Urinary bladder (tissue), 4 donors: ENCODE measurements at places on chromosomes 4 and X.

DNA sequence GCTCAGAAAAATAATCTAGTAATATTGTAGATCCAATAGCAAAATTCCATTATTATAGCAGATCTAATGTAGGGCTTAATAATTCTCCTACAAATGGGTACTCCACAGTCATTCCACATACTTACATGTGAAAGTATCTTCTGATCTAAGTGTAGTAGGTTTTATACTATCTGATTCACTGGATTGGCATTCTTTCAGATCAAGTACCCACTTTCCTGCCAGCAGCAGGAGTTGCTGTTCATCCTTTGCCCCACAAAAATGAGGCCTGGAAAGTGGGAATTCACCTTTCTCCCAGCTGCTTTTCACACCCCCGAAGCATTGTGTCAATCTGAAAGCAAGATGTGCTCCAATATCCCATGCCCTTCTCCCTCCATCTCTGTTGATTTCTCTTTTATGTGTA lies 77.1 kb upstream of the RXFP1 start:
- DNase-seq = no peak

DNA sequence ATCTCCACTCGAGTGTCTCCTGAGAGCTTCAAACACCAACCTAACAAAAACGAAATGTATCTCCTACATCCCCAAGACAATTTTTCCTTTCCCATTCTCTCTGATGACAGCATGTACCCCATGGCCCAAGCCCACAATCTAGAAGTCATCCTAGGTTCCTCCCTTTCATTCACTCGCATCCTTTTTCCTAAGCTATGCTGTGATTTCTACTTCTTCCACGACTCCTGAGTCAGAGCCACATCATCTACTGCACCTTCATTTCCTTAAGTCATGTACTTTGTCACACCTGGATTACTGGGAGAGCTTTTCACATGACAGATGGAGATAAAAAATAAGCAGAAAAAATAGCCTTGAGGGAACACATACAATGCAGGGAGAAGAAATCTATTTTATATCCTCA lies 20.1 kb downstream of the C4orf36 start:
- no peak for DNase-seq

DNA sequence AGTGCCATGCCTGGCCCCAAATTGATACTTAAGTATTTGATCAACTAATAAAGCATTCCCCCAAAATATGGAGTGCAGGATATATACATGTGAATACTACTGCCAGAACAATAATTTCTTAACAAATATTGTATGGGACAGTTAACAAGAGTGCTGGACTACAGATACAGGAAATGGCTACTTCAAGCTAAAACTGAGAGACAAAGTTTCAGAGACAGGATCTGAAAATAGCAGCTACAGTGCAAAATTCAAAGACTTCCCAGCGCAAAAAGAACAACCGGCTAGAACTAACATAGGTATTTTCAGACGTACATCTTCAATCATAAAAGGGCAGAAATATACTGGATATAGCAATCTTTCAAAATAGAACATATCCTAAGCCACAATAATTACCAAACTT lies 6.3 kb downstream of the ATRX start:
- no peak for DNase-seq

DNA sequence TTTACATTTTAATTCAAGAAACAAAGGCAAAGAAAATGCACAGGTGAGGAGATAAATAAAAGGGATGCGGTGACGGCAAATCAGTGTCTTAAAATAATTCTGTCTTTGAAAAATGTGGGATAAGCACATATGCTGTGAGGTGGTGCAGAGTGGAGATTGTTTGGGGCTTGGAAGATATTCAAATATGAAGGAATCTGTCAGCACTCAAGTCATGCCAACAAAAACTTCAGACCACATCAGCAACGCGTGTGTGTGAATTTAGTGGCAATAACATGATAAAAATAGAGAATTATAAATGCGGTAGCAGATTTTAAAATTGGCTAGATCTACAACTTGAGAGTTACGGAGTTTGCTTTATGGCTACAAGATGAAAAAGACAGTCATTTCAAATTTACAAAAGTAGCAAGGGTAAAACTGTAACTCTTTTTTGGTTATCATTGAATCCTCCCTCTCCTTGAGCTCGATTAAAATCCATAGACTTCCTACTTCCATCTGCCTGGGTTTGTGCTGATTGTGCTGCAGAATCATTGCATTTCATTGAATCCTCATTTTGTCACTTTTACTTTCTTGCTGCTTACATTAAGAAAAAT lies 71.5 kb upstream of the VCX2 start:
- DNase-seq = no peak

GRCh38 chr4:5710961-5711478 lies at the start of gene EVC:
TSS of gene EVC (plus strand) at chr4:5711201. CDS start at chr4:5711381, 180 bp downstream.
- peak; percentile 65 for DNase-seq

DNA sequence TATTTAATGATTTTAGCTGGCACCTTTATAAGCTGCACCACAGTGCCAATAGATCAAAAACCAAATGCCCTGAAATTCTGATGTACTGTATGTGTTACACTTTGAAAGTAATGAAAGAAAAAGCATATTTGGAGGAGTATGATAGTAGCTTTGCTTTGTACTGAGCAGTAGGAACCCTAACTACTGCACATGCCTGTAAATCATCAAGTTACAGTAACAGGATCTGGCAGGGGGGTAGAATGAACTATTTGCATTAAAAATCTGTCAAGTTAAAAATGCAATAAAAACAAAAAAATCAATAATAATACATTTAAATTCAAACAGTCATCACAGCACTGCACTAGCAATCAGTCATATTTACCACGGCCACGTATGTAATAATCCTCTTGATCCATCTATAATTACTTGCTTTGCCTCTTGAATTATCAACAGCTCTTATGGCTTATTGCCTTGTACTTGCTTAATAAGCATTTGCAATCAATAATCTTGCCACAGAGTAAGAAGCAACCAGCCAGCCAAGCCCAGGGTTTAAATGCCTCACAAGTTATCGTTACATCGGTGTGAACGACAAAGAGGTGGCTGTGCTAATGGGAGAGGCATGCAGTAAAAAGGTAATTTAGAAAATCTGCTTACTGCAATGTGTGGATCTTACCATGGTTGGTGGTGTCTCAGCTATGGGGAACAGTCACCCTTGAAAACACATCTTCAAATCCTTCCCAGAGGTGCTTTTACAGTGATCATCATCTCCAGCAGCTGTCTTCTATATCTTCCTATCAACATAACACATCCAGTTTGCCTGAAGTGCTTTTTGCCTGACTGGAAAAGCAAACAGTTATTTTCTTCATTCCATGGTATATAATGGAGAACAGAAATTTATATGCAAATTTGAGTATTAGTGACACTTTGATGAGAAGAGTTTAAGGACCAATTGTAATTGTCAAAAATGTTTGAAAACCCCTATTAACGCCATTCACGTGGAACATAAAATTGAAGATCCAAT lies 1812.1 kb upstream of the ADGRL3 start:
- DNase-seq = no peak

DNA sequence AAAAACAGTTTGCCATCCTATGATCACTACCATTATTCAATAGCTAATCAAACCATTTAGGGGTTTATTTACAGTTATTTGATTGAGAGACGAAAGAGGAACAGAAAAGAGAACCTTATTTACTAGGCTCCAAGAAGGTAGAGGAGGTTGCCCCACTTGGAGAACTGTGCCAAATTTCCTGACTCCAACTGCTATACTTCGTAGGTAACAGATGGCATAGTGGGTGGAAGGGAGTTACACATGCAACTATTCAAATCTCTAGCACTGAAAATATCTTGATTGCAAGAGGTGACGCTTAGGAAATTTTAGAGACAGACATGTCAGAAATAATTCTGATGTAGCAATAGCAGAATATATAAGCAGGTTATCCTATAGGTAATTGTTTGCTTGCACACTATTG lies 38.0 kb upstream of the TMPRSS11F start:
- no peak for DNase-seq

DNA sequence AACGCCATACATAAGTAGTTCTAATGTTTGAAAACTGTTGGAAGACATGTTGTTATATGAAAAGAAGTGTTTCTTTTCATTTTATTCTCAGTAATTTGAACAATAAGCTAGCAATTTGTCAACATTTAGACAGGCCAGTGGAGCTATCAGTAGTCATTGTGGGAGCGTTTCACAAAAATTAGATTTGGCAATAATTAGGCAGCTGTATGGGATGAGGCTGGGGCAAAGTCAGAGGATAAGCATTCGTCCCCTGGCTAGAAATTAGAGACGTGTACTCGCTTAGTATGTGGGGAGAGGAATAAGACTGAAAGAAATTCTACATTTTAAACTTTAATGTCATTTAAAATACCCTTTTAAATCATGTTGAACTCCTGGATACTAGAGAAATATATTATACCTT lies 70.6 kb downstream of the TMEM144 start:
- no peak for DNase-seq

DNA sequence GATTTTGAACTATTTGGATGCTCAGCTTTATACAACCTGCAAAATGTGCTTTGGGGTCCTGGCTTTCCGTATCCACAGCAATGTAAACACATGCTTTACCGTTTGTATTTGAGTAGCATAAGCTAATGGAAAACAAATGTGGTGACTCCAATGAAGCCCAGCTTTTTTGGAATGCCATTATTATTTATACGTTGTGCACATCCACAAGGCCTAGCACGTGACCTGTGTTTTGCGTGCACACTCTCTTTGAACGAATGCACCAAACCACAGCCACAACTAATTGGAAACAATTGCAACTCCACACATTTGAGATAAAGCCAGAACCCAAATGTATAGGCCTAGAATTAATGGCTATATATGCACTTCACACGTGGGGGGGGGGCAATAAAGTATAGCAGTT lies 189.5 kb upstream of the GPC4 start:
- no peak for DNase-seq

DNA sequence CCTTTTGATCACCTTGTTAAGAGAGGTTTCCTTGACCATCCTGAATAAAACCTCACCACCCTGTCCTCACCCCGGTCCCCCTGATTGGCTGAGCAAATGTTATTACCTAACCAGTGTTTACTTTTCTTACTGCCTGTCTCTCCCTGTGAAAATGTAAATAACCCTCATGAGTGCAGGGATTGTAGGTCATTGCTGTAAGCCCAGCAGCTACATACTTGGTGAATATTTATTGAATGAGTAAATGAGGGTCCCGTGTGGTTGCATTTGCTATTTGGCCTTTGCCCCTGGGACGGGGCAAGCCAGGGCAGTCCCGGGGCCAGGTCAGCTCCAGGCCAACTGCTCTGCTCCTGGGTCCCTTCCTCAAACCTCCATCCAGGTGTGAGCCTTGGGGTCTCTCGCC lies 55.5 kb upstream of the CLCN4 start:
- DNase-seq = no peak

- no peak for DNase-seq
Measured at GRCh38 chr4:105946771-105947170, 51.5 kb downstream of the NPNT start.

GRCh38 chrX:39445336-39445735 lies 644.1 kb downstream of the MID1IP1 start:
- no peak for DNase-seq

DNA sequence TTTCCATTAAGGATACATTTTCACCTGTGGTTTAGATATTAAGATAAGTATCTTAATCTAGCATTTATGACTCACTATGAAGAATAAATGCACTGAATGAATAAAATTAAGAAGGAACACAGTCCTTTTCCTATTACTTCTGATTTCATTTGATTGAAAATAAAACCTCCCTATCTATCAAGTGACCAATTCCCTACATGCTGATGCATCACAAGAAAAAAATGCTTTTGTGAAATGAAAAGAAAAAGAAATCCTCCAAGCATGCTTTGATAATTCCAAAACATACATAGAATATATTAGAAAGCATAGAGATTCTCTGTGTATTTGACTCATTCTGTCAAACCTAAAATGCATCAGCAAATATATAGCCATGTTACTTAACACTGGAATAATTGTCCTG lies 37.1 kb downstream of the PCDH10 start:
- no peak for DNase-seq

GRCh38 chr4:40908702-40909362 lies 159.1 kb downstream of the NSUN7 start:
- DNase-seq = no peak

DNA sequence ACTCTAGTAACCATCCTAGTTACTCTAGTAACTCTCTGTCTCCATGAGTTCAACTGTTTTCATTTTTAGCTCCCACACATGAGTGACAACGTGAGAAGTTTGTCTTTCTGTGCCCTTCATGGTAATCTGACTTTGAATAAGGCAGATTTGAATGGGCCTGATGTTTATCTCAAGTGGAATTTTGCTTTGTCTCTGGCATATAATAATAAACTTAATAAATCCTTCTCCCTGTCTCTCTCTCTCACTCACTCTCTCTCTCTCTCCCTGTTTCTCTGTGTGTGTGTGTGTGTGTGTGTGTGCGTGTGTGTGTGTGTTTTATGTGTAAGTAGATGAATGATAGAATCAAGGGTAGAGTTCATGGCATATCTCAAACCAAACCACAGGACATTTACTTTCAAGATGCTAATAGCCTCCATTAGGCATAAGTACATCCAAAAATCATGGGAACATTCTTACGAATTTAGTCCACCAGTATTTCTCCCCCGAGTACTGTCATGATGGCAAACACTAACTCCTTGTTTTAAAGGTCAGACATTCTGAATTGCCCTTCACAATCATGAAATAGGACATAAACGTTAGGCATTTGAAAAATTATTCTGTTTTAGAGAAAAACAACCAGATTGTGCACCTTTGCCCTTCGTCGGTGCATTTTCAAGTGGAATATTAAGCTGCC lies 193.1 kb downstream of the SPATA18 start:
- DNase-seq = no peak

DNA sequence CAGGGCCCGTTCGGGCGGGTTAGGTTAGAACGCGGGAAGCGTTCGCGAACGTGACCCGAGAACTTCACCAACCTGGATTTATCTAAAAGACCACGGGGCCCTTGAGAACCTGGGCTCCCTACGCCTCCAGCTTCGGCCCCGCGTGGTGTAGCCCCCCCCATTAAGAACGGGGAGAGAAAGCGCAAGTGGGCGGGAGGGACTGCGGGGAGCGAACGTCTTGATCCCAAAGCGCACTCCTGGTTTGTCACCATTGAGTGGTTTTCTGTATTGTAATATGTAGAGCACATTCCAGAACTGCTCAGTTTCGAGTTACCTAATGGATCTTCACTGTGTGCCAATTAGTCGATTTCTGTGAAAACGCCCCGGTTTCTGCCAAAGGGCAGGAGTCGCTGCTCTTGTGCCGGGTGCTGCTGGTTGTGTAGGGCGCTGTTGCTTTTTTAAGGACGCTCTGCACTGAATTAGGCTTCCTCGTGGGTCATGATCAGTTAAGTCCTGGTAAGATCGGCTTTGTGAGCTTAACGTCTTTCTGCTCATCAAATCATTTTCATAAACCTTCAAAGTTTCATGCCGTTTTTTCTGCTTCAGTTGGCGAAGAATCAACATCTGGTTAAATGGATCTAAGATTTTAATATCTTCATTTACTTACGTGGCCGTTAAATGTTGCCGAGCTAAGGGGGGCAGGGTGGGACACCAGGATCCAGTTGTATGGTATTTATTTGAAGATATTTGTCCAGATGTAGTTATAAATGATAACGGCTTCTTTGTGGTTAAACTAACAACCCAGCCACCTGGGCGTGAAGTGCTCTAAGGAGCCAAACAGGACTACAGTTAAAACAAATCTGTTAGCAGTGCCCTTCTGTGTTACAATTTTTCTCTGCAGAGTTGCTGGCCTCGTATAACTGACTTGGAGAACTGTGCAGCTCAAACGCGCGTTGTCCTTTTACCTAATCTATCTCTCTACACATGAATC lies 809 bp downstream of the MND1 start:
- peak; percentile 42 for DNase-seq
